RWPE2 (cell line): ENCODE measurements at places on chromosomes 1 and 21.

- DNase-seq: no peak
Measured at GRCh38 chr1:82485591-82486369, 685.0 kb downstream of the ADGRL2 start.

DNA sequence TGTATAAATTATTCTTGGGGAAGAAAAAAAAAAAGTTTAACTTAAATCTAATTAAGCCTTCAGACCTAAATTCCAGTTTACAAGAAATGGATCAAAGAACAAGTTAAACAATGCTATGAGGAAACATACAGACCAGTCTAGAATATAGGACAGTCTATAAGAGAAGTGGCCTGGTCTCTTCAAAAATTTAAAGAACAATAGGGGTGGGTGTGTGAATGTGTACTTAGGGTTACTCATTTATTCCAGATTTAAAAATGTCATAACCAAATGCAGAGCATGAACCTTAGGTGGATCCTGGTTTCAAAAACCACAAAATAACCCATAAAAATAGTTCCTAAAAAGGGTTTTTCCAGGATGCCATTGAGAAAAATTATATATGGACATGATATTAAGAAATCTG is 21.8 kb upstream of the SYNJ1 start:
- DNase-seq: no peak

- no peak for DNase-seq
Measured at GRCh38 chr1:112532064-112532463, 23.3 kb downstream of the WNT2B start.

DNA sequence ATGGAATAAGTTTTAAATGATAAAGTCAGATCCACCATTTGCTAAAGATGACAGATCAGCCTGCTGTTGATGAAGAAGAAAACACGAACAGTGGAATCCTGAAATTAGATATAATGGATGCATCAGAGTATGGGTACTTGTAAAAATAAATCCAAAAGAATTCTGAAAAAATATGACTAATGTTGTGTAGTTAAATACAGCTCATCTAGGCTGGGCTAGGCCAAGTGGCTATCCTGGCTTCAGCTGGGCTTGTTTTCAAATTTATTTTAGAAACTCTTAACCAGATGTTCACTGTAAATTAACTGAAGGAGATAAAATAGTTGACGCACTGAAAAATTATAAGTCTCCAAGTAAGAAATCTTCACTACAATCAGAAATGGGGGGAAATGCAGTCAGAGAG is 7.4 kb upstream of the RGS2 start:
- no peak for DNase-seq

GRCh38 chr21:39562791-39563770 is 49.7 kb upstream of the B3GALT5 start:
- no peak for DNase-seq

DNA sequence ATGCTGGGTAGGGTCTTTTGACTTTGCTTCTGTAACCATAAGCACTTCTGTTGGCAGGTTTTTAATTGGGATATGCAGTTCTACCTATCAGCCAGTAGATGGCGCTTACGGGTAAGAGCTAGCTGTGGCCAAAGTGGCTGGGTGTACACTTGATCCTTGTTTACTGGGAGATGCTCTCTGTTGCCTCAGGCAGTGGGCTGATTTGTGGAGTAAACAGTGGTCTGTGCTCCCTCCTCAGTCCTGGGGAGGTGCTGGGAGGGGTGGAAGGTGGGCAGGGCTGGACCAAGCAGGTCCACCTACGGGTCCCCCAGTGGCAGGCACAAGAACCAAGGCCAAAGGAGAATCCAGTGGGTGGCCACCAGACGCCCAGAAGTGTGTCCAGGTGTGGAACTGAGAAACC is 43.4 kb downstream of the RALGPS2 start:
- DNase-seq: no peak

- no peak for DNase-seq
Measured at GRCh38 chr1:198601936-198602889, 36.6 kb upstream of the PTPRC start.

DNA sequence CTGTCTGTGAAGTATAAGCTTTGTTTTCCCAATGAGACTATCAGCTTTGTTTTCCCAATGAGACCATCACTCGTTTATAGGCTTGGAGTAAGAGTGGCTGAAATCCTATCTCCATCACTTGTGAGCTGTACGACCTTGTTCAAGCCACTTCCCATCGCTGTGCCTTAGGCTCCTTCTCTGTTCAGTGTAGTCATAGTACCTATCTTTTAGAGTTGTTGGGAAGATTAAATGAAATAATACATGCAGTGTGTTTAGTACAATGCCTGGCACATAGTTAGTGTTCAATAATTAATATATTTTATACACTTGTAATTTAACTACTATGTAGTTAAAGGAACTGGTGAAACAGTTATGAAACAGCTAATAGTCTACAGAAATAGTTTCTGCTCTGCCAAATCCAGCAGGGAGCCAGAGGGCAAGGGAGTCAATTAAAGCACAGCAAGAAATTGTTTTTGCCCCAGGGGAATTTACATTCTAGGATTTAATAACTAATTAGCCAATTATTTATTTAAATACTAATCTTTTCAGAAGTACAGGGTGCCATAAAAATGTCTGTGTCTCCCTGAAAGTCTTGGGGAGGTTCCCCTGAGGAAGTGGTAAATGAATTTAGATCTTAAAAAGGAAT is 139.3 kb upstream of the HMCN1 start:
- DNase-seq: no peak

- DNase-seq: peak; percentile 79
Measured at GRCh38 chr1:109425391-109426280, 612 bp downstream of the PSMA5 start.

DNA sequence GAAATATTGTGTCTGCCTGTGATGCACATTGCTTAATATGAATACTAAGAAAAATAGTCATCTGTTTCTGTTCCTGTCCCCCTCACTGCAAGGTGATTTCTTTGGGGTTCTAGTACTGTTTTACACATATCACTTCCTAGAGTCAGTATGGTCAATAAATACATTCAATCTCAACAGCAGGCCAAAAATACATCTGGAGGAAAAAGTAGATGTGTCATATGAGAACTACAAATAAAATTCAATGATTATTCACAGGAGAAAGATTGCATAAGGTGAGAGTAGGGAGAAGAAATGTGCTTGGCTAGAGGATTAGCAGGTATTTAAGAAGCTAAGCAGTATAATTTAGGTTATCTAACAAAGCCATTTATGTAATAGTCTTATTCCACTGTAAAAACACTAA is 45.3 kb upstream of the SAMSN1 start:
- DNase-seq: no peak

- DNase-seq: no peak
Measured at GRCh38 chr1:212819726-212820125, 27.7 kb downstream of the SPATA45 start.

GRCh38 chr1:22722901-22723550 is 12.4 kb downstream of the EPHB2 start:
- no peak for DNase-seq

DNA sequence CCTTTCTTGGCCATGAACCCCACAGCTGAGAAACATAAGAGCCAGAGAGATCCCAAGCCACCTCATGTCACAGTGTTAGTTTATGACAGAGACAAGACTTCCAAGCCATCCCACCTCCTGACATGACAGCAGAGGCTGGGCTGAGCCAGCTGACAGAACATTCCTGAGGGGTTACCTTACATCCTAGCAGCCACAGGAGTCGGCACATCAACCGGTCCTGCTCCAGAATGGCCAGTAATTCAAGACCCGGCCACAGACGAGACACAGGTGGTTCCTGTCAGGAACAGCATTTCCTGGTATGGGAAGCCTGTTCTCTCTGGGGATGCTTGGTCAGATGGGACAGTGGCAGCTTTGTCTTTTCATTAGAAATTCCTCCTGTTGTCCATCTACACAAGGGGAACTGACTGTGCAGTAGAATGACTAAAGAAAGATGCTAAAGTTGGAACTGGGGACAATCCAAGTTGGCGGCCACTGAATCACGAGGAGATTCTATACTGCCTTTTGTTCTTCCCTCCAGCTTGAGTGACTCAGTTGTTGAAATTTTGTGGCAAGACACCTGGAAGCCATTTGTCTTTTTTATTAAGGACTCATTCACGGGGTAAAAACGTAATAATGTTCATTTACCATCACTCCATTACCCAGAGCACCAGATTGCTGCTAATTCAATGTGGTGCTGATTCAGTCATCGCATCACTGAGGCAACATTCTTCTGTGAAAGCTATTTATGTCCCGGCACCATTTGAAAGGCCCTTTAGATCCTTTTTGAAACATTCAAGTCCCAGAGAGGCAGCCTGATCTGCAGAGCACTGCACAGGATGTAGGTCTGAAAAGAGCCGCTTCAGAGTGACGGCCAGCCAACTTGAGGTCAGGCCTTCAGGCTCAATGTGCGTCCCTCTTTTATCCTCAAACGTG is 37.2 kb upstream of the NPL start:
- DNase-seq: no peak

DNA sequence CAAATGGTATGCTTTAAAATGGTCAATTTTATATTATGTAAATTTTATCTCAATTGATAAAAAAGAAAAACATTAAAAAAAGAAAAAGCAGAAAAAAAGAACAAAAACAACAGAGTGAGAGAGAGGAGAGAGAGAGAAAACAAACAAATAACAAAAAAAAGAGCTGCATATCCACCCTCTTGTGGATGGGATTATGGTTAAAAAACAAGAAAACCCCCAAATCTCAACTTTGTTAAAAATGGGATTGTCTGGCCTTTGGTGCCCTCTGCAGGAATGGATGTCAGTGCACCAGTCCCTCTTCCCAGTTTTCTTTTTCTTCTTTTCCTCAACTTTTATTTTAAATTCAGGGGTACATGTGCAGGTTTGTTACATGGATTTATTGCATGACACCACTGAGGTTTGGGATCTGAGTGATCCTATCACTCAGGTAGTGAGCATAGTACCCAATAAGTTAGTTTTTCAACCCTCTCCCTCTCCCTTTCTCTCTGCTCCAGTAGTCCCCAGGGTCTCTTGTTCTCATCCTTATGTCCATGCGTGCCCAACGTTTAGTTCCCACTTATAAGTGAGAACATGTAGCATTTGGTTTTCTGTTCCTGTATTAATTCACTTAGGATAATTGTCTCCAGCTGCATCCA is 28.1 kb downstream of the RNF187 start:
- no peak for DNase-seq

DNA sequence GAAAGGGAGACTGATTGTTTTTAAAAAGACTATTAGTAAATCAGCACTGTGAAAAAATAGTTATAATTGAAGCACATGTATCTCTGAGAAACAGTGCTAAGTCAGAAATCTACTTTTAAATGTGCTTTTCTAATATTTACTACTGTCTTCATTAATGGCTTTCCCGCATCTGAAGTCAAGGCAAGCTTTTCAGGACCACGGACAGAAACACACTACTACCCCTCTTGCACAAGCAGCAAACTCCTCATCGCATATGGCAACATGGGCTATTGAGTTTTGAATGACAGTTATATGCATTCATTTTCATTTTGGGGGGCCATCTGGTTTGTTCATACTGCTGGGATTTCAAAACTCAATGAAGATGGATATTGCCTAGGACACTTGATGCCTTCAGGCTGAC is 433.4 kb upstream of the CAMK1G start:
- DNase-seq: no peak

GRCh38 chr1:25728301-25728935 is 71.6 kb upstream of the SELENON start:
- no peak for DNase-seq
